ENCODE measurements at places on chromosomes 1 and 21.

- DNase-seq: no peak
Measured at GRCh38 chr1:241532162-241532531, at the start of gene KMO. Gene KMO (plus strand): TSS chr1:241532378. CDS start chr1:241532445, 67 bp downstream.

- DNase-seq: no peak
Measured at GRCh38 chr1:1122981-1123480, 7.1 kb upstream of the C1orf159 start.

- no peak for DNase-seq
Measured at GRCh38 chr1:35924838-35925237, 6.1 kb upstream of the AGO3 start.

GRCh38 chr21:45356251-45356650 is 48.7 kb upstream of the COL18A1 start:
- DNase-seq: no peak

DNA sequence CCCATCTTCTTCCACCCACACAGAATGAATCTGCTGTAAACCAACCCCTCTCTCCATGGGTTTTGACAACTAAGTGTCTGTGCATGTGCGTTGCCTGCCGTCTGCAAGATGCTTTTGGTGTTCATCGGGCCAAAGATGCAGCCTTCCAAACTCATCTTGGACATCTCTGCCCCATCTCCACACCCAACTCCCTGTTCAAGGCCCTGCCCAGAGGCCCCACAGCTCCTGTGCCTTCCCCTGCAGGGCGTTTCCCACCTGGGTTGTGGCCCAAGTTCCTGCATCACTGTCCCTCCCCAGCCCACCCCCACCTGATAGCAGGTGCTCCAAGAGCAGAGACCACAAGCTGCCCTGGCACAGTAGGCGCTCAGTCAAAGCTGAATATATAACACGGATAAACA is 103.2 kb downstream of the BCAR3 start:
- DNase-seq: no peak

DNA sequence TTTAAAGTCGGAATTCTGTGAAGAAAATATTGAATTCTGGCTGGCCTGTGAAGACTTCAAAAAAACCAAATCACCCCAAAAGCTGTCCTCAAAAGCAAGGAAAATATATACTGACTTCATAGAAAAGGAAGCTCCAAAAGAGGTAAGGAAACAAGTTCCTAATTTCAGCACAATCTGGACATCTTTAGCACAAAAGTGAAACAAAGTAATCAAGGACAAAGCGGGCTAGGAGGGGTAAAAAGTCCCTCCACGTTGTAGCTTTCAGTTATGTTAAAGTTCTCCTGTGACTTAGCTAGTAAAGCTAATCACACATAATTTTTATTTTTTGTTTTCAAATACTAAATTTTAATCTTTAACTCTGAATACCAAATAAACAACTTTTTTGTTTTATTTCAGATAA is 2.2 kb downstream of the RGS2 start:
- no peak for DNase-seq

DNA sequence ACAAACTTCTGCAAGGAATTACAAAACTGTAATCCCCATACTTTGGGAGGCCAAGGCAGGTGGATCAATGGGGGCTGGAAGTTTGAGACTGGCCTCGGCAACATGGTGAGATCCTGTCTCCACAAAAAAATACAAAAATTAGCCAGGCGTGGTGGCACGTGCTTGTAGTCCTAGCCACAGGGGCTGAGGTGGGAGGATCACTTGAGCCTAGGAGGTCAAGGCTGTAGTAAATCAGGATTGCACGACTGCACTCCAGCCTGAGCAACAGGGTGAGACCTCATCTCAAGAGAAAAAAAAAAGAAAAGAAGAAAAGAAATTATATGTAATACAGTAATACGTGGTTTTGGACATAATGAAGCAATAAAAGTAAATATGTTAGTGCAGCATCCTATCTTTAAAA is 138.2 kb downstream of the COP1 start:
- DNase-seq: no peak

DNA sequence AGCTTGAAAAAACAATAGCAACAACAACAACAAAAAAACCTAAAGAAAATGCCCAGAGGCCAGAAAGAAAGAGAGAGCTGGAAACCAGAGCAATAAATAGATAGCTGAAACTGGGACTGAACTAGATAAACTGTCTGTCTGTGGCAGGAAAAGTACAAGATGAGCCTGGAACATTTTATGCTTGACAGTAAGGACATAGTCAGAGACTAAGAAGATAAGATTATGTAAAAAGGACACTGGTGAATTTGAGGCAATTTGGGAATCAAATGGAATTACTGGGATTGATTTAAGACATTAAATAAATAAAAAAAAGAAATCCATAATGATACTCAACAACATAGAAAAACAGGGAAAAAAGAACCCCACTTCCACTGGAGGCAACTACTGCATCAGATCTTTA is 1.7 kb upstream of the KIFAP3 start:
- DNase-seq: no peak

GRCh38 chr21:16572032-16572431 is 842.2 kb downstream of the USP25 start:
- DNase-seq: no peak

DNA sequence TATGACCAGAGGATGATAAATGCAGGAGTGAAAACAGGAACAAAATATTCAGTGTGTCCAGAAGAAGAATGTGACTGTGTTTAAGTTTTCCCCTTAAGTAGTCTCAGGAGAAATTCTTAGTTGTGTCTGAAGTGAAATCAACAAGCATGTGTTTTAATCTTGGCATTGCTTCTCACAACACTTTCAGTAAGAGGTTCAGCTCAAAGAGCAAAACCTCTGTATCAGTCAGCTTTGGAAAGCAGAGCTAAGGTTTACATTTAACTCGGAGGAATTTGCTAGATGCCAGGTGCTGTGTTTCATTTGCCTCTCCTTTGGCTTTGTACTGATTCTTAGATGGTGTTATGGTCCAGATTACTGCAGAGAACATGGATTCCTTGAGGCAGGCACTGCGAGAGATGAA is 28.6 kb downstream of the CC2D1B start:
- no peak for DNase-seq

GRCh38 chr1:45769261-45769932 is 18.9 kb upstream of the IPP start:
- DNase-seq: no peak

DNA sequence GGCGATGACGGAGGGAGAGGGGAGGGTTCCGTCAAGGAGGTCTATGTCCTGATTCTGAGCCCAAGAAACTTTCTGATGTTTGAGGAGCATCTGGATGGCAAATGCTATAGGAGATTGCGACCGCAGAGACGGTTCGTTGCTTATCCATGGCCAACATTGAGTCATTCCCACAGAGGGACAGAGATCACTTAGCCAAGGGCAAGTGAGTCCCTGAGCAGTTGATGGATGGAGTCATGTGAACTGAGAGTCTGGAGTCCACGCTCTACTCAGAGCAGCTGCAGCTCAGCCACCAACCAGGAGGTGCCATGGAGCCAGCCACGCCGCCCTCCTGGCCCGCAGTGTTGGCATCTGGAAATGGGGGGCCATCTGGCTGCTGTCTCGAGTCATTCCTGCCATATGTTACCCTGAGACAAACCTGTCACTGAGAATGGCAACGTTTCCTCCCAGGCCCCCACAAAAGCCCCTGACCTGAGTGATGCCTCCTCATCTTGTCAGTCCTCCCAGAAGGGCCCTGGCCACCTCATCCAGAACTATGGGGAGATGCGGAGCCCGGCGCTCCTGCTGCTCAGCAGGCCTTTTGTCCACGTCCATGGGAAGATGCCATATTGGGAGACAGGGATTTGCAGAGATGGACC is 58.6 kb downstream of the ATP5PO start:
- DNase-seq: no peak

DNA sequence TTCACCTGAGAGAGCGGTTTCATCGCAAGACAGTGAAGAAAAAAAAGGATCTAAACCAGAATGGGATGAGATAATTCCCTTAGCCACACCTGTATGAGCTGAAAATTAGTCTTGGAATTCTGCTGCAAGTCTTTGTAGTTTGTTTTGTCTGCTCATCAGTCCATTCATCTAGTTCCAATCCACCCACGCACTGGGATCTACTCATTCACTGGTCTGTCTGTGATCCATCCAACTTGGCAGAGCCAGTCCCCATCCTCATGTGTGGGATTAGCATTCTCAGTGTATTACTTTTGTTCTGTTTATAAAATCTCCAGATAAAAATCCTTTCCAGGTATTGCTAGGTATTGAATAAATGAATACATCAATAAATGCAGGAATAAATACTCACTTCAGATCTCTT is 266.5 kb upstream of the USP24 start:
- DNase-seq: no peak

- no peak for DNase-seq
Measured at GRCh38 chr1:78044796-78045562, 787 bp upstream of the GIPC2 start.

DNA sequence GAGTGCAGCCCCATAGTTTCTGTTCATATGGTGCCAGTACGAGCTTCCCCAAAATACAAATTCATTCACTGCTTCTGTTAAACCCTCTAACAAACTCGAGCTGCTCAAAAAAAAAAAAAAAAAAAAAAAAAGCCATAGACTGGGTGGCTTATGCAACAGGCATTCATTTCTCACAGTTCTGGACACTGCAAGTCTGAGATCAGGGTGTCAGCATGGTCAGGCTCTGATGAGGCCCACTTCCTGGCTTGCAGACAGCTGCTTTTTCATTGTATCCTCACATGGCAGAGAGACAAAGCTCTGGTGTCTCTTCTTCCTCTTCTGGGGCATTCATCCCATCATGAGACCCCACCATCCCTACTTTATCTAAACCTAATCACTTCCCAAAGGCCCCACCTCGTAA is 121.6 kb downstream of the PTBP2 start:
- DNase-seq: no peak

- no peak for DNase-seq
Measured at GRCh38 chr1:208126108-208126507, 118.1 kb downstream of the PLXNA2 start.

DNA sequence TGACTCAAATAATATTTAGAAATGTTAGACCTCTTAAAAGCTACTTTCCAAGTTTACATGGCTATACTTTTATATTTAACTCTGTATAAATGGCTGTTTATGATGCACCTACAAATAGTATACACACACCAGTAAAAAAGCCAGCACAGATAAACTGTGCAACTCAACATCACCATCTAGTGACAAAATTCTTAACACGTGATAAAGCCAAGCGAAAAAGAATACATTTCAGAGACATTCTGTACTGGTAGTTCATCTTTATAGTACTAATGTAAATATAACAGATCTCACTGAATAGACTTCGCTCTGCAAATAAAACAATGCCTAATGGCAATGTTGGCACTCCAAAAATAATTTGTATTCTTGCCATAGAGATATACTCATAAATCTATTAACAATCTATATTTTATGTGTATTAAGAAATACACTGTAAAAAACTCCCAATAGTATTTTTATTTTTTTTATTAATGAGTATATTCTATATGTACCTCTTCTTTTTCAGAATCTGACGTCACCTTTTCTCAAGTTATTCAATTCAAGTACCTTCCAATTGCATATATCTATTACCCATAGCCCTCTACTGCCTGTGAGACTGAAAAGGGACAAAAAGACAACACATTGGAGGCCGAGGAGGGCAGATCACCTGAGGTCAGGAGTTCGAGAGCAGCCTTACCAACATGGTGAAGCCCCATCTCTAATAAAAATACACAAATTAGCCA is 100.2 kb downstream of the DPYD start:
- DNase-seq: no peak

DNA sequence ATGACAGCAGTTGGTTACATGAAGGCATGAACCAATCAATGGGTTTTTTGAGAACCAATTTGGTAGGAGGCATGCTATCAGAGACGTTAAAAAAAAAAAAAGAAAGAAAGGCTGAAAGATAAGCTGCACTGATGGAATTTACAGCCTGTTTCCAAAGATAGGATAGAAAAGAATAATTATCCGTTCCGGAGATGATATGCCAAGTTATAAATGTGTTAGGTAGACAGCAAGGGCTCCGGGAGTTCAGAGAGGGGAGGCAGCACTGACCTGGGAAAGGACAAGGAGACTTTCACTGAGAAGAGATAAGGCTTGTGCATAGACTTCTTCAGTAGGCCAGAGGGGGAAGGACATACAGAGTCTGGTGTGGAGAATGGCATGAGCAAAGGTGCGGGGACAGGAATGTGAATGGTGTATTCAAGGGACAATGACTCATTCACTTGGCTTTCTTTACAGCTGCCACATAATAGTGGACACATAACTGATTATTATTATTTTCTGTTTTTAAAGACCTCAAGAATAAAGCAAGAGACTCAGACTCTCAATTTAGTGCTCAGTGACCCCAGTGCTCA is 24.8 kb upstream of the ACBD6 start:
- no peak for DNase-seq

DNA sequence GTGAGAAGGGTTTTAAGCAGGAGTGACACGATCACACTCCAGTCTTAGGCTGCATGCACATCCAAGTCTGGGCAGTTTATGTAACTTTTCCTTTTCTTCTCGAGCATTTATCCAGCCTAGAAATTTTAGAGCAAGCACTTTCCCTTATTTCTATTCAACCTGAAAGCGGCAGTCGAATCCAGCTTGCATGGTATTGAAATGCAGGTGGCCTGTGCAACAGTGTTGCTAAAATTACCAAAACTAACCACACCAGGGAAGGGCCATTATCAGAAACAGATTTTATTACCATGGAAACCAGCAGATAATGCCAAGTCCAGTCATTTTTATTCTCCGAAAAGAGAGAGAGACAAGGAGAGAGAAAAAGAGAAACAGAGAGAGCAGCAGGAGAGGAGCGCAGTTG is 179.9 kb upstream of the ZC3H12A start:
- DNase-seq: no peak

GRCh38 chr1:219092206-219092605 is 81.5 kb upstream of the LYPLAL1 start:
- no peak for DNase-seq

DNA sequence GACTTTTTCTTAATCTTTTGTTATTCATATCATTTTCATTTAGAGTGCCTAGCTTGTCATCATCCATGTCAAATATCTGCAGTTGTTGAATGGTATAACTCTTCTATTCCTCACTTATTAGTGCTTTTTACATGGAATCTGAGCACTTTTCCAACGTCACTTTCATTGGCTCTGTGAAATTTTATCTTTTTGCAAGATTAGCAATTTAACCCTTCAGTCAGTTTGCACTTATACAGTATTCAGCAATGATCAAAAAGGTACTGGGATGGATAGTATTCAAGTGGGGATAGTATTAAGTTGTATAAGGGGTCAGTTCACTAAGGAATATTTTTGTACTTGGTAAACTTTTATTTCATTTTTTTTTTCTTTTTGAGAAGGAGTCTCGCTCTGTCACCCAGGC is 150.0 kb downstream of the RASAL2 start:
- no peak for DNase-seq

DNA sequence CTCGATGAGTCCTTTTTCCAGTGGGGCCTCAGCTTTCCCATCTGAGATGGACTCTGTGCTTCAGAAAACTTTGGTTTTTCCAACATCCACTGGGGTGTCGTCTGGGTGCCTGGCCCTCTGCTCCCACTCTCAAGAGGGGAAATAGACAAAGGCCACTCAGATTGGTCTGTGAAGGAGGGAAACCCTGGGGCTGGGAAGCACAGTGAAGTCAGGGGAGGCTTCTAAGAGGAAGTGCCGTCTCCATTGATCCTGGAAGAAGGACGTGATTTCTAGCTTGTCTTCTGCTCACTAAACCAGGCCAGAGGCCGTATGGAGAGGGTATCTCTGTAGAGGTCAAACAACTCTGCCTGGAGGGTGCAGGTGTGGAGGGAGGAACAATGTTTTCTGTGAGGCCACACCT is 5.2 kb downstream of the KNCN start:
- no peak for DNase-seq

Measured in activated CD8-positive, alpha-beta memory T cell treated with anti-CD3 and anti-CD28 coated beads, Interleukin-2, amount 50 U/mL, for 48 hours (primary cell).